Activated CD4-positive, alpha-beta T cell treated with anti-CD3 and anti-CD28 coated beads, Interleukin-2, amount 10 ng/mL, durations not matched to agents 7 days and 5 days (primary cell): ENCODE measurements at places on chromosomes 3 and 15. TPM values are rescaled to one million over a fixed set of nuclear protein-coding genes. Genes with fewer than 3 reads are reported as not detected.

DNA sequence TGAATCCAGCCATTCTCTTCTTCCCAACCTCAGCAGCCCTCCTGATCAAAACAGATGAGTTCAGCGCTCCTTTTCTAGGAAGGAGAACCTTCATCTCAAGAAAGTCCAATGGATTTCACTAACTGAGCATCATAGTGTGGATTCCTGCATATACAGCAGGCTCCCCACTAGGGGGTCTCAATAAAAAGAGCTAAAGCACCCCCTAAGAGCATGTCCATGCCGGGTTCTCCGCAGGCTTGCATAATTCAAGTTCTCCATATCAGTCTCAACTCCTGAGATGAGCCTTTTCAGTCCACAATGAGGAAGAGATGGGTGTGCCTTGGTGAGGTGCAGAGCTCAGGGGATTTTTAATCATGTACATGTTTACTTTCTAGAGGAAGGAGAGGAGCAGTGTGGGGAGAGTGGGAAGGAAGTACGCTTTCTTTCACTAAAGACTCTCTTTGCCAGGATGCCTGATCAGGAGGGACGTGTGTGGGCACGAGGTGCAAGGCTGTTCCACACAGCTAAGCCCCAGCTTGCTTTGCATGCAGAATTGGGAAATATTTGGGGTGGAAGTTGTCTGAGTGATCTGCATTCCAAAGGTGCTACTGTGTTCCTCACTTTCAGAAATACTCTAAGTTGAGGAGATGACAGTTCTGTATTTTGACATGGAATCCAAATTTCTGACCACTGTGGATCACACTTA, 563.5 kb downstream of the OCA2 start:
- no peaks in the 10 kb centered on the region for H3K36me3 ChIP-seq
- no peak overlapping the region for H3K27ac ChIP-seq
- H3K4me1 ChIP-seq: no peaks in the 10 kb centered on the region
- H3K27me3 ChIP-seq: no peaks in the 10 kb centered on the region
- H3K4me3 ChIP-seq: no peak overlapping the region

- H3K27ac ChIP-seq: no peak overlapping the region
- no peaks in the 10 kb centered on the region for H3K27me3 ChIP-seq
- H3K4me1 ChIP-seq: no peaks in the 10 kb centered on the region
- no peaks in the 10 kb centered on the region for H3K36me3 ChIP-seq
- H3K4me3 ChIP-seq: no peak overlapping the region
Measured at GRCh38 chr3:20346916-20347315, 160.9 kb upstream of the SGO1 start.

DNA sequence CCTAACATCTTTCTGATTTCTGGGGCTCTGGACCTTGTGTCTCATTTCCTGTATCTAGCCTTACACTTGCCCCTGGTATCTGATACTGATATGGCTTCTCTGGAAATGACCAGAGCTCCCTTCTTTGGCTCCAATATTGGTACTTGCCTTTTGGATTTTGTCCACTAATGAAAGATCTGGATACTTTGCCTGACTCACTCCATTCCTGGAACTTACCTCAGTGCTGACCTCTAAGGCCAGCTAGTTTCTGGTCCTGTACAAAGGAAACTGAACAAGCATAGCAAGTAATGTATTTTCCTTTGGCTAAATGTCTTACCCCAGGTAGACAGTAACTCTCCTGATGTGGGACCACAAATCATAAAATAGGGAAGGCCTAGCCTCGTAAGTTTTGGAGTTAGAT, 93.8 kb upstream of the SLC4A7 start:
- no peaks in the 10 kb centered on the region for H3K4me1 ChIP-seq
- no peak overlapping the region for H3K27ac ChIP-seq
- H3K36me3 ChIP-seq: no peaks in the 10 kb centered on the region
- no peak overlapping the region for H3K4me3 ChIP-seq
- no peak for DNase-seq

GRCh38 chr15:98401029-98401428, 247.3 kb upstream of the IGF1R start:
- H3K4me3 ChIP-seq: no peak overlapping the region
- H3K4me1 ChIP-seq: no peaks in the 10 kb centered on the region
- H3K36me3 ChIP-seq: no peaks in the 10 kb centered on the region
- H3K27me3 ChIP-seq: no peaks in the 10 kb centered on the region
- DNase-seq: no peak

SCAMP5 gene
- 2.0 TPM for total RNA-seq

GRCh38 chr3:182252802-182253201, 540.5 kb upstream of the ATP11B start:
- H3K4me1 ChIP-seq: no peaks in the 10 kb centered on the region
- H3K4me3 ChIP-seq: no peak overlapping the region
- no peak overlapping the region for H3K27ac ChIP-seq
- H3K27me3 ChIP-seq: peaks cover 4% of the 10 kb centered on the region
- no peak for DNase-seq

CXCR6 gene
- total RNA-seq: 17.6 TPM

DNA sequence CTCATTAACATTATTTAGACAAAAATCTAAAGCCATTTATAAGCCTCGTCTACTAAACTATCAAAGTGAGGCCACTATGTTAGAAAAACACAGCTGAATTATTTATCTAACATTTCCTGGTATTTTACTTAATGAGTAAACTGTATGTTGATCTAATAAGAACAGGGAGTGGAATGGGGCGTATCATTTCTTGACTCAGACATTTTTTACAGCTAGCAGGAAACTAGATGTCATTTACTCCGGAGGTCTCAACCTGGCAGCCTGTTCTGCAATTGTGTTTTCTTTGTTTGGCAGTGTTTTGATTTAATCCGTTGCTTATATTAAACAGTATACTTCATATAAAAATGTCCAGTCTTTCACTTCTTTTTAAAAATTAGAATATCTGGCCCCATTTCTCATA, 79.1 kb upstream of the ABI3BP start:
- H3K36me3 ChIP-seq: no peaks in the 10 kb centered on the region
- DNase-seq: no peak
- H3K27me3 ChIP-seq: peaks cover 18% of the 10 kb centered on the region
- H3K27ac ChIP-seq: no peak overlapping the region
- H3K4me1 ChIP-seq: peaks cover 4% of the 10 kb centered on the region

NANOGP8 gene
- total RNA-seq: not detected

RETNLB gene
- not detected for total RNA-seq

DNA sequence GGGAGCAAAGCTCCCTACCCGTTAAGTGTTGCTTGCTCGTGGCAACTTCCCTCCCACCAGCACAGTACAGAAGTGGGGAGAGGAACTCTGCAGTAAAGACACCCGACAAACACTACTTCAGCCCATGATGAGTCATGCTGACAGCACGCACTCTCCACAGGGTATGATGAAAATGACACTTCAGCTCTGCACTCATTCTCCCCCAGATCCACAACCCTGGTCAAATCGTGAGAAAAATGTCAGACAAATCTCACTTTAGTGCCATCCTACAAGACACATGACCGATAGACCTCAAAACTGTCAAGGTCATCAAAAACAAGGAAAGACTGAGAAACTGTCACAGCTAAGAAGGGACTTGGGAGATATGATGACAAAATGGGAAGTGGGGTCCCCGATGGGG, 278.9 kb downstream of the OCA2 start:
- DNase-seq: no peak
- H3K4me1 ChIP-seq: no peaks in the 10 kb centered on the region
- H3K27me3 ChIP-seq: no peaks in the 10 kb centered on the region
- H3K4me3 ChIP-seq: no peak overlapping the region
- no peaks in the 10 kb centered on the region for H3K36me3 ChIP-seq

DNA sequence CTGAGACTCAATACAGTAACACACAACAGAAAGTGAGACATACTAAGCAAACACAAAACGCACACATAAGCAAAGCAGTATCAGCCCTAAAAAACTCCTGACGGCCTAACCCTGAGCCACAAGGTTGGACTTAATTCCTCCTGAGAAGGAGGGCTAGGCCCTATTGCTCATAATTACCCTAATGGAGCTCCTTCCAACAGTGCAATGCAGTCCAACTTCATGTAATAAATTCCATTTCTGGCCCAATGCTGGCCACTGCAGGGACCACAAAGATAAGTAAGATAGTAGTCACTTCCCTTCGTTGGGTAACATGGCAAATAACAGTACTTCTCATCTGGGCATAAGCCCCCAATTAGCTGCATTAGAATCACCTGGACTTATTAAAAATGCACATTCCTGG, 4.2 kb downstream of the VPS39 start:
- H3K27me3 ChIP-seq: no peaks in the 10 kb centered on the region
- no peak overlapping the region for H3K27ac ChIP-seq
- H3K4me3 ChIP-seq: no peak overlapping the region

- H3K27ac ChIP-seq: no peak overlapping the region
- no peak for DNase-seq
- no peaks in the 10 kb centered on the region for H3K4me1 ChIP-seq
- H3K27me3 ChIP-seq: peaks cover 53% of the 10 kb centered on the region
- no peaks in the 10 kb centered on the region for H3K36me3 ChIP-seq
- no peak overlapping the region for H3K4me3 ChIP-seq
Measured at GRCh38 chr3:123036352-123037014, 8.9 kb upstream of the SEMA5B start.

DNA sequence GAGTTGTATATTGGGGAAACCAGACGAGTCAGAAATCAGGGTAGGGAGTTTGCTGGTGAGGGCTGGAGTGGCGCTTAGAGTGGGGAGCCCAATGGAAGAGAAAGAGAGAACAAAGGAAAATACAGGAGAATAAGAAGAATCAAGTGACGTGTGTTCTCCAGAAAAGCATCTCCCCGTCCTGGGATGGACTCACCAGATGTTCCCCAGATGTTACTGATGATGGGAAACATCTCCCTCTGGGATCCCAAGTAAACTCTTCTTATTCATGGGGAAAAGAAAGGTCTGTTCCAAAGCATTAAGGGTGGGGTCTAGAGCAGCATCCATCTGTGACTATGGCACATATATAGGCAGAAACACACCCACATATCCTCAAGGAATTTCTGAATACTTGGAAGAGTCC, 3.0 kb upstream of the CSRNP1 start:
- peaks cover 3% of the 10 kb centered on the region for H3K36me3 ChIP-seq
- no peak overlapping the region for H3K4me3 ChIP-seq
- peaks cover 30% of the 10 kb centered on the region for H3K4me1 ChIP-seq
- no peak overlapping the region for H3K27ac ChIP-seq

CPB1 gene
- total RNA-seq: not detected

DNA sequence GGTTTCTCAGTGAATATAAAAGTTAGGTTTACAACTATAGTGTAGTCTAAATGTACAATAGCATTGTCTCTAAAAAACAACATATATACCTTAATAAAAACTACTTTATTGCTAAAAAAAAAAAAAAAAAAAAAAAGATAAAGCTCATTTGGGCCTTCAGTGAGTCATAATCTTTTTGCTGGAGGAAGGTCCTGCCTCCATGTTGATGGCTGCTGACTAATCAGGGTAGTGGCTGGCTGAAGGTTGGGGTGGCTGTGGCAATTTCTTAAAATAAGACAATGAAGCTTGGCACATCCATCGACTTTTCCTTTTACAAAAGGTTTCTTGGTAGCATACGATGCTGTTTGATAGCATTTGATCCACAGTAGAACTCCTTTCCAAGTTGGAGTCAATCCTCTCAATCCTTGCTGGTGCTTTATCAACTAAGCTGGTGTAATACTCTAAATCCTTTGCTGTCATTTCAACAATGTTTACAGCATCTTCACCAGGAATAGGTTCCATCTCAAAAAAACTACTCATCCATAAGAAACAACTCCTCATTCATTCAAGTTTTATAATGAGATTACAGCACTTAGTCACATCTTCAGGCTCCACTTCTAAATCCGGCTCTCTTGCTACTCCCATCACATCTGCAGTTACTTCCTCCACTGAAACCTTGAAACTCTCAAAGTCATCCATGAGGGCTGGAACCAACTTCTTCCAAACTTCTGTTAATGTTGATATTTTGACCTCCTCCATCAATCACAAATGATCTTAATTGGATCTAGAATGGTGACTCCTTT, 13.3 kb downstream of the ZNF280D start:
- peaks cover 29% of the 10 kb centered on the region for H3K4me1 ChIP-seq
- H3K27me3 ChIP-seq: no peaks in the 10 kb centered on the region
- no peak for DNase-seq
- no peak overlapping the region for H3K4me3 ChIP-seq
- H3K27ac ChIP-seq: no peak overlapping the region

TRPM1 gene
- not detected for total RNA-seq

GHSR gene
- not detected for total RNA-seq

DNA sequence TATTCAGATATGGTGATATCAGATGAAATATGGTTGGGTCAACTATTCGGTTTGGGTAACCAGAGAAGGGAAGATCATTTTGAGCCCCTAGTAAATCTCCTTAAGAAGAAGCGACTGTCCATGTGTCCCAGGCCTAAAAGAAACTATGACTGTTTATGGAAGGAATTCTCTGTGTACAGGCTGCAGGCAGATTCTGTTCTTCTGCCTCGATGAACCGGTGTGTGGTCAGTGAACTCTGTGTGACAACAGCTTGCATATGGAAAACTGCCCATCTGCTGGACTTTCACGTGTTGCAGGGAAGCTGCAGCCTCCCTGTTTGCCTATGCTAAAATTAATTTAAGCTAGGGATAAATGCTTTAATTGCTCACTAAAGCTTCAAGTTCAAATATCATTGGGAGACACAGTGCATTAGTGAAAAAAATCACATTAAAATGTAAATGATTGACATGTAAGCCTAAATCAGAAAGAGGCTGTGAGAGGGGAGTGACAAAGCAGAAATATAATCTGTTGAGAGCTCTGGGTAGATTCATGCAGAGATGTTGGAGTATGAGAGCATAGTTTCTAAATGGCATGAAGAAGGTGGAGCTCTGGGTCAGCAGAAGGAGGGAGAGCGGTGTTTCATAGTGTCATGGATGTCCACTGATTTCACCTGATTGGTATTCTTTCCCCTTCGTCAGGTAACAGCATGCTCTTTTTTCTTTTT, 65.4 kb upstream of the PFN2 start:
- no peak for DNase-seq
- H3K27me3 ChIP-seq: peaks cover 2% of the 10 kb centered on the region
- no peaks in the 10 kb centered on the region for H3K4me1 ChIP-seq
- H3K4me3 ChIP-seq: no peak overlapping the region
- H3K36me3 ChIP-seq: no peaks in the 10 kb centered on the region
- H3K27ac ChIP-seq: no peak overlapping the region
